Activated T-cell treated with anti-CD3 and anti-CD28 coated beads, Interleukin-2, amount 50 U/mL, for 24 hours (primary cell): ENCODE measurements at places on chromosomes 5 and 9.

GRCh38 chr5:158895588-158895987 lies 204.1 kb downstream of the EBF1 start:
- H3K27me3 ChIP-seq, result no peaks in the 10 kb centered on the region
- no peak overlapping the region for H3K4me3 ChIP-seq
- H3K27ac ChIP-seq, result no peak overlapping the region
- H3K4me1 ChIP-seq, result peaks cover 3% of the 10 kb centered on the region
- no peaks in the 10 kb centered on the region for H3K36me3 ChIP-seq
- DNase-seq, result no peak

GRCh38 chr9:121133104-121133816 lies 58.5 kb downstream of the CNTRL start:
- H3K27me3 ChIP-seq, result no peaks in the 10 kb centered on the region
- H3K4me3 ChIP-seq, result peak overlapping the region; percentile 27
- peaks cover 96% of the 10 kb centered on the region for H3K36me3 ChIP-seq
- peak overlapping the region; percentile 78 for H3K27ac ChIP-seq
- peak; percentile 72 for DNase-seq

- DNase-seq, result no peak
- no peaks in the 10 kb centered on the region for H3K4me1 ChIP-seq
- H3K36me3 ChIP-seq, result no peaks in the 10 kb centered on the region
- H3K27me3 ChIP-seq, result no peaks in the 10 kb centered on the region
These were observed 376.1 kb downstream of the BRINP1 start for GRCh38 chr9:118992813-118993794.

GRCh38 chr5:123965626-123966025 lies 453.6 kb downstream of the CSNK1G3 start:
- DNase-seq, result no peak
- no peaks in the 10 kb centered on the region for H3K4me1 ChIP-seq
- no peaks in the 10 kb centered on the region for H3K27me3 ChIP-seq
- no peak overlapping the region for H3K4me3 ChIP-seq

GRCh38 chr5:142253938-142254337 lies 70.9 kb downstream of the SPRY4 start:
- H3K36me3 ChIP-seq, result no peaks in the 10 kb centered on the region
- no peak overlapping the region for H3K27ac ChIP-seq
- H3K4me3 ChIP-seq, result no peak overlapping the region
- no peaks in the 10 kb centered on the region for H3K4me1 ChIP-seq
- no peaks in the 10 kb centered on the region for H3K27me3 ChIP-seq

DNA sequence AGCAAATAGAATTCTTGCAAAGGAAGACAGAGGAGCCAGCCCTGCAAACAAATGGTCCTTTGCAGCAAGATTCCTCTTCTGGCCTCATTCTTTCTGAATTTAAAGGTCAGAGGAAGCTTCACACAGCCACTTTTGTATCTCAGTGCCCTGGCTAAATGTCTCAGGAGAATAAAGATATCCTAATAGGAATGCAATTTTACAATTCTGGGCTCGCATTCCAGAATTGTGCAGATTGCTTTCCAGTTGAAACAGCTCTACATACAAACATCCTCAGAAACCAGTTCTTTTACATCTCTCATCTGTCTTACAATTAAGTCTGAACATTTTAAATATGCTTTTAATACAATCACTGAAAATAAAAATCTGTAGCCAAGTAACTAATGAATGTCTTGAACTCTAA lies 14.6 kb upstream of the ACOT12 start:
- no peak overlapping the region for H3K4me3 ChIP-seq
- H3K36me3 ChIP-seq, result no peaks in the 10 kb centered on the region
- H3K27ac ChIP-seq, result no peak overlapping the region
- peaks cover 2% of the 10 kb centered on the region for H3K4me1 ChIP-seq
- H3K27me3 ChIP-seq, result no peaks in the 10 kb centered on the region

DNA sequence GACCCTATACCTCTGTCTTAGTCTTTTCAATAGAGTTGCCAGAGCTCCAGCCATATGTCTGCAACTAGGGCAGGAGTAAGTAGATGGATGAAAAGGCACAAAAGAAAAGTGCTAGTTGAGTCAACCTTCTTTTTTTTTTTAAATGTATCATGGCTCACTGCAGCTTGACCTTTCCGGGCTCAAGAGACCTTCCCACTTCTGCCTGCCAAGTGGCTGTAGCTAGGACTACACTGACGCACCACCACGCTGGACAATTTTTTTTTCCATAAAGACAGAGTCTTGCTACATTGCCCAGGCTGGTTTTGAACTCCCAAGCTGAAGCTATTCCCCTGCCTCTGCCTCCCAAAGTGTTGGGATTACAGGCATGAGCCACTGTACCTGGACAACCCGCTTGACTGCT lies 27.3 kb downstream of the FOXE1 start:
- no peaks in the 10 kb centered on the region for H3K4me1 ChIP-seq
- H3K27ac ChIP-seq, result no peak overlapping the region
- no peak for DNase-seq
- no peaks in the 10 kb centered on the region for H3K27me3 ChIP-seq
- no peak overlapping the region for H3K4me3 ChIP-seq

DNA sequence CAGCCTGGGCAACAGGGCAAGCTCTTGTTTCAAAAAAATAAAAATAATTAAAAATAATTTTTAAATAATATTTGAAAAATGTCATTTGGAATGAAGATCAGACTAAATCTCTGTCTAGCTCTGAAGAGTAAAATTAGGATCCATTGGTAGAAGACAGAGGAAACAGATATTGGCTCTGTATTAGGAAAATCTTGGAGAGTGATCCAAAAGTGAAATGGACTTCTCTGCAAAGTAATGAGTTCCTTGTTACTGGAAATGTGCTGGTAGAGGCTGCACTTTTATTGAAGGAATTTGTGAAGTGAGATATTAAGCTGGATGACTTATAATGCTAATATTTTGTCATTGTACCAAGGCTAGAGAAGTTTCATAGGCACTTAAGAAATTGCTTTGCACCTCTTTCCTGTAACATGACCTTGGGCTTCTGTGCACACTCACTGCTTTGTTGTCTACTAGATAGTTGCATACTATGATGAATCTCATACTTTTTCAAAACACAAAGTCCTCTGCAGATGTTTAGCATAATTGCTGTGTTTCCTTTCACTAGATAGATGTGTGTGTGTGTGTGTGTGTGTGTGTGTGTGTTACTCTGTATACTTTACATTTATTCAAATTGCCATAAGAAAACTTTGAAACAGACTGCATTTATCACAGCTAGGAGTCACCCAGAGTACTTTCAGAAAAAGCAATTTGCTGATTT lies 13.1 kb downstream of the THBS4 start:
- H3K4me1 ChIP-seq, result no peaks in the 10 kb centered on the region
- H3K27ac ChIP-seq, result no peak overlapping the region
- DNase-seq, result no peak
- H3K4me3 ChIP-seq, result no peak overlapping the region
- H3K36me3 ChIP-seq, result no peaks in the 10 kb centered on the region

GRCh38 chr5:115894342-115894741 lies 52.6 kb downstream of the AP3S1 start:
- H3K4me3 ChIP-seq, result no peak overlapping the region
- peaks cover 30% of the 10 kb centered on the region for H3K36me3 ChIP-seq
- no peak for DNase-seq

DNA sequence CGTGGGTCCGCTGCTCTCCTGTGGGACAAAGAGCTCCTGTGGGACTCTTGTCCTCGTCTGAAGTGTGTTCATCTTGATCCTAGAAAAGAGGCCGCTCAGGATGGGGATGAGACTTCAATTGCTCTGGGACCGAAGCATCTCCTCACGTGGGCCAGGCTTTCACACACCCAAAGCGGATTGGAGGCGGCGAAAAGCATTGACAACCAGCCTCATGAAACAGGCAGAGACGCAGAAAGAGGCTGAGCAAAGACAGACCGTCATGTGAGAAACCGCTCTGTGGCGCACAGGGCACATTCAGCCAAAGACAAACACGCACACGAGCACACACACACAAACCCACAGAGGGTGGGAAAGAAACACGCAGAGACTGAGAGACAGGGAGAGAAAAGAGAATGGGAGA lies 479.5 kb downstream of the SPATA31A7 start:
- H3K36me3 ChIP-seq, result no peaks in the 10 kb centered on the region
- H3K27me3 ChIP-seq, result no peaks in the 10 kb centered on the region
- no peak overlapping the region for H3K27ac ChIP-seq

DNA sequence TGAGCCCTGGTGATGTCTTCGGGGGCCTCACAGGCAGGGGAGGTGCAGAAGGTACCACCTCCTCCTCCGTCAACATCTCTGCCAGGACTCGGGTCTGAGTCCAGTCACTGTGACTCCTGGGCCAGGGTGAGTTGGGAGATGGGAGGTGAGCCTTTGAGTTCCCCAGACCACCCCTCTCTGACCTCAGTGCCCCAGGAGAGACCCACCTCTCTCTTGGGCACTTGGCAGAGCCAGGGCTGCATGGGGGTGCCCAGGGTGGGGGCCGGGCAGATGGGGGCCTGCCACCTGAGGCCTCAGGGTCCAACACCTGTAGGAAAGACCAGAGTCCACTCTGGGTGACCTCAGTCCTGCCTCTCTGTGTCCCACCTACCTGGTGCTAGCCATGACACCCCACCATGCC lies 6.8 kb downstream of the KIF12 start:
- no peak for DNase-seq
- H3K27ac ChIP-seq, result no peak overlapping the region
- no peaks in the 10 kb centered on the region for H3K36me3 ChIP-seq

DNA sequence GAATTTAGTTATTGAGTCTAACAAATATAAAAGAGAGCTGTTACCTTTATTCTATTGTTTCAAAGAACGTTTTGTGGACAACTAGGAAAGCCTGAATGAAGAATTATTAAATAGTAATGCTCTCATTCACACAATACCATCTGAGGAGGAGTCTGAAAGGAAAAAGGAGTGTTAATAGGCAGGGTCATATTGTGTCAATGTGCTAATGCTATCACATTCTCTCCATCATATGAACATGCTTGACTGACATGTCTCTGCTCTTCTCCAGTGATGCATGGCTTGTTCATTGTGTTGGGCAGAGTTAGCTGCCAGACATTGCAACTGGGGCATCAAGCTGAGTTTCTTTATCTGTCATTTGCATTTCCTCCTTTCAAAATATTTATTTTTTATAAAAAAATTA lies 1578.0 kb downstream of the MAT2B start:
- H3K4me1 ChIP-seq, result no peaks in the 10 kb centered on the region
- H3K36me3 ChIP-seq, result no peaks in the 10 kb centered on the region
- H3K27me3 ChIP-seq, result no peaks in the 10 kb centered on the region
- no peak for DNase-seq
- H3K27ac ChIP-seq, result no peak overlapping the region
- no peak overlapping the region for H3K4me3 ChIP-seq

DNA sequence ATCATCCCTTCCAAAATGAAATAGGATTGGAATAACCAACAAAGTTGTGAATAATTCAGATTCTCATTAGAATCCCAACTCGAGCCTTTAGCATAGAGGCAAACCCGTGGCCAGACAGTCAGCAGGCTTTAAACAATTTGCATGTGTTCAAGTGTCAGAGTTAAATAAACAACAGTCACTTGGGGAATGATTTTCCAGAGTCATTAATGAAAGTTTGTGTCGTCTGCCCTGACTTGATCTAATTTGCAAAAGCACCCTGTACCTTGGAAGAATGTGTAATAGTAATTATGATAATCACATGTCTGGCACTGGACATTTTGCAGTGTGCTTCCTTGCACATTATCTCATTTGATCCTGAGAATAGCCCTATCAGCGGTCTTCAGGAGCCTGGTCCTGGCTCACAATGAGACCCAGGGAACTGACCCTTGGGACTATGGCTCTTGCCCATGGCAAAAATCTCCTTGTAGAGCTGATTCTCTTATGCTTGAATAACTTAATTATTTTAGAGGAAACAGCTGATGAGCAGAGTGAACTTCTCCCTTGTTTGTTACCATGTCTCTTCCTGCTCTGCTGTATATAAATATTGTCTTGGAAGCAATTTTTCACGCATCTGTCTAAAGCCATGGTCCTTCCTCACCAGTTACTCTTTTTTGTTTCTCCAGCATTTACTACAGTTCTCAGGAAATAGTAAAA lies 272.7 kb downstream of the NR3C1 start:
- no peaks in the 10 kb centered on the region for H3K27me3 ChIP-seq
- DNase-seq, result no peak
- H3K36me3 ChIP-seq, result peaks cover 14% of the 10 kb centered on the region
- peaks cover 3% of the 10 kb centered on the region for H3K4me1 ChIP-seq

- H3K27me3 ChIP-seq, result no peaks in the 10 kb centered on the region
- H3K36me3 ChIP-seq, result no peaks in the 10 kb centered on the region
- no peak for DNase-seq
- no peak overlapping the region for H3K27ac ChIP-seq
- no peak overlapping the region for H3K4me3 ChIP-seq
- H3K4me1 ChIP-seq, result no peaks in the 10 kb centered on the region
These were observed 50.4 kb upstream of the SYNPO start for GRCh38 chr5:150589862-150590601.

- no peaks in the 10 kb centered on the region for H3K4me1 ChIP-seq
- no peak for DNase-seq
- no peak overlapping the region for H3K4me3 ChIP-seq
- no peaks in the 10 kb centered on the region for H3K27me3 ChIP-seq
These were observed 339.9 kb downstream of the ARL15 start for GRCh38 chr5:53970475-53970874.

DNA sequence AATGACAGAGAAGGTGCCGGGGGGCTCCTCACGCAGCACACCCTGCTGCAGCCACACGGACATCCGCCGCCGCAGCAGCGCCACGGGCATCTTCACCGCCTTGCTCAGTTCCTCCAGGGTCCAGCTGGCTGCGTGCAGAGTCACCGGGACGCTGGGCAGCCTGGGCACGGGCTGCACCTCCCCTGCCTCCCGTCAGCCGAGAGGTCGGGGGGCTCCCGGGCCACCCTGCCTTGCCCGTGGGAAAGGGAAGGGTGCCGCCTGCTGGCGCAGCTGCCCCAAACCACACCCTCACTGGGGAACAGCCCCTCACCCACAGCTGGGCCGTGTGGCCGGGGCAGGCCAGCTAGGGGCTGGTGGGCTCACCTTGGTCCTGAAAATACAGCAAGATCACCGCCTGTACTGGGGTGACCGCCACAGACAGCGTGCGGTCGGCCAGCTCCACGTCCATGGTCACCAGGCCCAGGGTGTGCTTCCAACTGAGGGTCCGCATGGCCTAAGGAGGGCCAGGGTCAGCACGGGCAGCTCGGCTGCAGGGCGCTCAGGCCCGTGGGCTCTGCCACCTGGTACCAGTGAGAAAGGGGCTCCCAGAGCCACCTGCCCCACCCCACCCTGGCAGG lies 3.6 kb upstream of the TMEM210 start:
- H3K27ac ChIP-seq, result no peak overlapping the region
- H3K4me1 ChIP-seq, result peaks cover 7% of the 10 kb centered on the region
- DNase-seq, result no peak

GRCh38 chr9:24616863-24617262 lies 71.2 kb upstream of the IZUMO3 start:
- H3K4me3 ChIP-seq, result no peak overlapping the region
- no peak overlapping the region for H3K27ac ChIP-seq
- no peaks in the 10 kb centered on the region for H3K27me3 ChIP-seq
- no peak for DNase-seq
- H3K4me1 ChIP-seq, result no peaks in the 10 kb centered on the region

- no peak for DNase-seq
- H3K27ac ChIP-seq, result no peak overlapping the region
- no peak overlapping the region for H3K4me3 ChIP-seq
- no peaks in the 10 kb centered on the region for H3K36me3 ChIP-seq
- no peaks in the 10 kb centered on the region for H3K4me1 ChIP-seq
These were observed 75.0 kb downstream of the NR6A1 start for GRCh38 chr9:124696101-124696500.

GRCh38 chr5:92695123-92696003 lies 885.7 kb downstream of the NR2F1-AS1 start:
- H3K4me1 ChIP-seq, result no peaks in the 10 kb centered on the region
- H3K27me3 ChIP-seq, result no peaks in the 10 kb centered on the region
- DNase-seq, result no peak
- H3K4me3 ChIP-seq, result no peak overlapping the region
- no peaks in the 10 kb centered on the region for H3K36me3 ChIP-seq
